Caco-2 (cell line): ENCODE measurements at places on chromosomes 3 and 15. TPM values are rescaled to one million over a fixed set of nuclear protein-coding genes. Genes with fewer than 3 reads are reported as not detected.

DNA sequence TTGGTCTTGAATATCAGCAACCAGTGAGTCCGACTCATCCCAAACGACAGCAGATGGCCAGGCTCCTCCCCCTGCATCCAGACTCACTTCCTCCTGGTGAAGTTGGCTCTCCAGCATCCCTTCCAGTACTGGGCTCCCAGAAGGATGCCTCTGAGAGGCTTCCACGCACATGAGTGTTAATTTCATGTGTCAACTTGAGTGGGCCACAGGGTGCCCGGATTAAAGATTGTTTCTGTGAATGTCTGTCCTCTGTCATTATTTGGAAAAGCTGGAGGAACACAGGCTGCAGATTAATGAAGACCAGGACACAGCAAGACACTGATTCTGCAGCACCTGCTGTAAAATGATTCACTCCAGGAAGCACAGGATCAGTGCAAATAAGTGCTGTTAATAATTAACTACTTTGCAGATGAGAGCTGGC, 99.8 kb downstream of the ATP10A start:
- DNase-seq, result peak; percentile 20
- H3K4me1 ChIP-seq, result no peaks in the 10 kb centered on the region
- no peak overlapping the region for H3K27ac ChIP-seq
- H3K27me3 ChIP-seq, result no peaks in the 10 kb centered on the region

- H3K4me1 ChIP-seq, result peaks cover 12% of the 10 kb centered on the region; the same call in 1 of the 2 replicates
- H3K27me3 ChIP-seq, result no peaks in the 10 kb centered on the region
- no peak overlapping the region for H3K4me3 ChIP-seq
- no peak overlapping the region for H3K27ac ChIP-seq
- H3K36me3 ChIP-seq, result peaks cover 3% of the 10 kb centered on the region
These were observed 69.2 kb downstream of the KLHL25 start for GRCh38 chr15:85725564-85725963.

The OCA2 gene
- total RNA-seq, result 0.57 and 0.86 TPM in 2 replicates

DNA sequence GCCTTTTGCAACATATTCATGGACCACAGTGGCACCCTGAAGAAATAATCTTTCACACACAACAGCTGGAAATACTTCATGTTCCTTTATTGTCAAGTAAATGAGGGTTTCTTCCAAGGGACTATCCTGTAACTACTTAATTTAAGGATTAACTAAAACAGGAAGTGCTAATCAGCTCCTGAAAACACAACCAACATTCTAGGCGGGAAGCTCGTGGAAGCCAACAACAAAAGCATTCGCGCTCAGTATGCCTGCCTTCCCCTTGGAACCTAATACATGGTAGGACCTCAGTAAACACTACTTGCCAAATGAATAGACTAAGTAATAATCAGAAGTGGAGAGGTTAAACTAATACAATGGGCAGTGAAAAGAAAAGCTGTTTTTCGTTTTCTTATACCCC, 300.9 kb downstream of the RORA start:
- no peaks in the 10 kb centered on the region for H3K36me3 ChIP-seq
- no peaks in the 10 kb centered on the region for H3K4me1 ChIP-seq
- H3K4me3 ChIP-seq, result no peak overlapping the region
- H3K27ac ChIP-seq, result no peak overlapping the region
- no peak for DNase-seq
- no peaks in the 10 kb centered on the region for H3K27me3 ChIP-seq

The UBAP1L gene
- 2.2 and 2.7 TPM in 2 replicates for total RNA-seq

The AMT gene
- total RNA-seq, result 1.6 and 2.5 TPM in 2 replicates

DNA sequence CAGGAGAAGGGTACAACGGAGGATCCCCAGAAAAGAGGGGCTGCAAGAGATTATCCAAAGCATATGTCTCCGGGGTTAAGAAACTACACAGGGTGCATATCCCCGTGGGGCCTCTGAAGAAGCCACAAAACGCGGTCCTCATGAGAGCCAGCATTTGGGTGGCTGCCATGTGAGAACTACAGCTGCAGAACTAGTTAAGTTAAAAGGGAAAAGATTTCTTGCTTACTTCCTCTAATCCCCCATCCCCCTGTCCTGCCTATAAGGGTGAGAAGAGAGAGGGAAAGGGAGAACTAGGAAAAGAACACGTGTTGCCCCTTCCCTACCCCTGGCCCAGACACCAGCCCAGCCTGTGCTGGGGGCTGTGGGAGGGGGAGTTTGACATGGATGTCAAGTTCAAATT, 70.4 kb upstream of the PCSK6 start:
- H3K27ac ChIP-seq, result no peak overlapping the region
- no peaks in the 10 kb centered on the region for H3K36me3 ChIP-seq
- DNase-seq, result no peak

The LRRC31 gene
- 0.64 and 0.70 TPM in 2 replicates for total RNA-seq

The ZNF80 gene
- total RNA-seq, result not detected in 2 replicates

The CYP11A1 gene
- total RNA-seq, result 0.56 TPM in 1 of 2 replicates, not detected in the other

The ITIH1 gene
- total RNA-seq, result 0.49 TPM in 1 of 2 replicates, not detected in the other

GRCh38 chr15:40893019-40893670, 1.1 kb upstream of the VPS18 start:
- H3K4me3 ChIP-seq, result no peak overlapping the region
- H3K27ac ChIP-seq, result peak overlapping the region; percentile 87
- no peaks in the 10 kb centered on the region for H3K27me3 ChIP-seq
- H3K36me3 ChIP-seq, result peaks cover 2% of the 10 kb centered on the region; the same call in 1 of the 2 replicates
- peaks cover 14% of the 10 kb centered on the region for H3K4me1 ChIP-seq

DNA sequence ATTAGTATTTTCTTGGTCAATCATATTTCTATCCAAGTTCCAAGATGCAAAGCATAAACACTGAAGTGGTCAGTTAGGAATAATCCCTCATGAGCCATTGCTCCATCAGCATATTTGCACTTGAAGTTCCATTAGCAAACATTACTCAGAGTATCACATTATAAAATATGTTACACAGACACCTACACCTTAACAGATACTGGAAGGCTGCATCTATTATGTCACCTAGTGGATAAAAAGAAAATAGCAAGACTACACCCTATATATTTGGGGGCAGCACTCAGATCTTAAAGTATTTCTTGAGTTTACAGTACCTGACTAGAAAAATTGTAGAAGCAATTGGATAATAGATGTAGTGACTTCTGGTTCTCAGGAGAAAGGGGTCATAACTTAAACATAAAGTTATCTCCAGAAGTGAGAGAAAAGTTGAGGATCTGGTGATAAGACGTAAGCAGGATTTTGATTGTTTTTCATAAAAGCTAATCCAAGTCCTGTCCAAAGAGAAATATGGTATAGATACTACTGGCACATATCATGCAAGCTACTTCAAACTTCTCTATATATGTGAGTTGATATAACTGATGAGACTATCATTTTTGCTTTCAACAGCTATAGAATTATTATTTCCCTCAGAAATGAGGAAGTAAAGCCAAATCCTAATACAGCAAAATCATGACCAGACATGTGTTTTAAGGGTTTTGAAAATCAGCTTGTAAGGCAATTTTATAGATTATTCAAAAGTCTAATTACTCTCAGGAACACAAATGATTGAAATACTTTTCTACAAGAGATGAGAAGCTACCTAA, 422.2 kb downstream of the GBE1 start:
- H3K4me1 ChIP-seq, result peaks cover 11% of the 10 kb centered on the region
- peak; percentile 24 for DNase-seq
- H3K27ac ChIP-seq, result no peak overlapping the region
- H3K36me3 ChIP-seq, result no peaks in the 10 kb centered on the region
- H3K27me3 ChIP-seq, result no peaks in the 10 kb centered on the region

GRCh38 chr3:133884054-133884886, 11.4 kb downstream of the RAB6B start:
- H3K36me3 ChIP-seq, result no peaks in the 10 kb centered on the region
- H3K4me3 ChIP-seq, result no peak overlapping the region
- H3K27me3 ChIP-seq, result no peaks in the 10 kb centered on the region
- DNase-seq, result no peak

DNA sequence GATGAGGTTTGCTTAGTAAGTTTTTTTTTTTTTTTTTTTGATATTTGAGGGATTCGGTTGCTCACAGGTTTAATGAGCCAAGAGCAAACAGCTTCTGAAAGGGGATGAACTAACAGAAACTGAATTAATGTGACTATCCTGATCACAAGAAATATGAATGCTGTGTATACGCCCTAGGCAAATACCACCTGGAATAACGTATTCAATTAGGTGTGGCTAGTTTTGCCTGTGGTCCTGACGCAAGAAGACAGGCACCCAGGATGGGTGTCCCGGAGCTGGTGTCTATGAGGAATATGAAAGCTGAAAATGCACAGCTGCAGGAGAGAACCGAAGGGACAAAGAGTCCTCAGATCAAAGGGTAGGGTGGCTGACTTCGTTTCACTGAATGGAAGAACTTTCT, 14.6 kb downstream of the LSG1 start:
- no peaks in the 10 kb centered on the region; the same call in 1 of the 2 replicates for H3K36me3 ChIP-seq
- no peak overlapping the region for H3K4me3 ChIP-seq
- no peak overlapping the region for H3K27ac ChIP-seq
- no peaks in the 10 kb centered on the region for H3K27me3 ChIP-seq
- no peaks in the 10 kb centered on the region for H3K4me1 ChIP-seq

DNA sequence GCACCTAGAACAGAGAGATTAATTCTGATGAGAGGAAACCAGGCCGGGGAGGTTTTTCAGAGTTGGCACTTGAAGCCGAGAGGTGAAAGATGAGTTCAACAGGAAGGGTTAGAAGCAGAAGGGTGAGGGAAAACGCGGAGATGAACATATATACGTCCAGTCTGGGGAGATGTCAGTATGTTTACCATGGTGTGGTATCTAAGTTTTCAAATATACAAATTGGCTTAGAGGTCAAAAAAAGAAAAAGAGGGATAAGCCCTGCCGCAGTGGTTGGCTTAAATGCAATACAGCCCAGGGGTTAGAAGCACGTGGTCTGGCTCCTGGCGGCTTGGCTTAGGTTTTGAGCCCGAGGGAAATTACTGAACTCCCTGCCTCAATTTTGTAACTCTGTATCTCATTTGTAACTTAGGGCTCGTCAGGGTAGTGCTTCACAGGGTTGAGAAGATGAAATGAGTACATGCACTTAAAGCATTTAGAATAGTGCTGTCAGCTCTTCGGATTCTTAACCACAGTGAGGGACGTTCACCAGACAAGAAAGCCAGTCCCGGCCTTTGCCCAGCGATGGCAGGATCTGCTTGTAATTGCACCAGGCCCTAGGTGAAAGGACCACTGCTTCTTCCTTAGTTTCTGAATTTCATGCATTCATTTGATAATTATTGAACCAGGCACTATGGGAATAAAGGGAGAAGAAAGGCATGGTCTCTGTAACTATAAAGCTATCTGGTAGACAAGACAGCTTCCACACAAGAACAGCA, 6.4 kb downstream of the HES1 start:
- H3K27me3 ChIP-seq, result no peaks in the 10 kb centered on the region
- peak overlapping the region; percentile 78 for H3K27ac ChIP-seq
- H3K4me3 ChIP-seq, result peak overlapping the region; percentile 35; the same call in 1 of the 2 replicates
- H3K4me1 ChIP-seq, result peaks cover 30% of the 10 kb centered on the region
- H3K36me3 ChIP-seq, result peaks cover 6% of the 10 kb centered on the region

GRCh38 chr3:171950373-171950772, 89.0 kb upstream of the FNDC3B start:
- 0 out of 2 replicates have a peak, but pooled peaks cover 6% of the 10 kb centered on the region for H3K4me1 ChIP-seq
- H3K4me3 ChIP-seq, result no peak overlapping the region
- H3K36me3 ChIP-seq, result no peaks in the 10 kb centered on the region
- DNase-seq, result no peak

The EHD4 gene
- 31.6 TPM in 2 replicates for total RNA-seq

DNA sequence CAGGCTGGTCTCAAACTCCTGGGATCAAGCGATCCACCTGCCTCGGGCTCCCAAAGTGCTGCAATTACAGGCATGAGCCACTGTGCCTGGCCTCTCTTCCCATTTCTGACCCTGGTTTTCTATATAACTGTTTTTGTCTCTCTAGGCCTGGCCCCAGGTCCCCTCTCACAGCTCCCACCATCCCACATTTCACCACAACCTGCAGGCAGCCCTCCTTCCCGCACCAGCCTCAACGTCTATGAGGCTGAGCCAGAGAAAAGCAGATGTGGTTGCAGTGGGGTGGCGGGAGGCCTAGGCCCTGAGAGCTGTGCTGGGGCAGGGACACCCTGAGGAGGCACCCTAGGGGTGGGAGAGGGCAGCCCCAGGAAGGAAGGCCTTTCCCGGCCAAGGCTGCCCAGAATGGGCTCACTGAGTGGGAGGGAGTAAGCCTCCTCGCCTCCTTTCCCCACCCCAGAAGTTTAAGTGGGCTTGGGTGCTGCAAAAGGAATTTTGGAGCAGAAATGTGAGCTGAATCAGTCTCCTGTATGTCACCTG, 99.7 kb downstream of the LSM3 start:
- H3K4me1 ChIP-seq, result peaks cover 42% of the 10 kb centered on the region
- H3K4me3 ChIP-seq, result no peak overlapping the region
- H3K27ac ChIP-seq, result peak overlapping the region; percentile 36
- DNase-seq, result no peak
- H3K27me3 ChIP-seq, result no peaks in the 10 kb centered on the region

The LCTL gene
- total RNA-seq, result not detected in 2 replicates

The MST1R gene
- 11.8 and 13.6 TPM in 2 replicates for total RNA-seq

GRCh38 chr3:6523043-6523442, 337.9 kb upstream of the GRM7 start:
- H3K27ac ChIP-seq, result no peak overlapping the region
- H3K4me1 ChIP-seq, result no peaks in the 10 kb centered on the region
- DNase-seq, result no peak
- no peak overlapping the region for H3K4me3 ChIP-seq
- no peaks in the 10 kb centered on the region for H3K27me3 ChIP-seq
- no peaks in the 10 kb centered on the region for H3K36me3 ChIP-seq
